ENCODE measurements at places on chromosomes 12 and 14. TPM values are rescaled to one million over a fixed set of nuclear protein-coding genes. Genes with fewer than 3 reads are reported as not detected.

Gene CLBA1
- 15.8 TPM for polyA plus RNA-seq

Gene RAB15
- 28.0 TPM for polyA plus RNA-seq

Gene TMEM233
- 0.36 TPM for polyA plus RNA-seq

Gene HSPB8
- 70.7 TPM for polyA plus RNA-seq

Gene STRN3
- polyA plus RNA-seq, result 8.9 TPM

Gene PLEK2
- polyA plus RNA-seq, result 1.8 TPM

Gene CLMN
- 10.7 TPM for polyA plus RNA-seq

Gene INHBE
- polyA plus RNA-seq, result 10.8 TPM

Gene CABP1
- polyA plus RNA-seq, result 103 TPM

Measured in brain (organoid and tissue), 16 donors.